ENCODE measurements at places on chromosomes 12 and 14.

DNA sequence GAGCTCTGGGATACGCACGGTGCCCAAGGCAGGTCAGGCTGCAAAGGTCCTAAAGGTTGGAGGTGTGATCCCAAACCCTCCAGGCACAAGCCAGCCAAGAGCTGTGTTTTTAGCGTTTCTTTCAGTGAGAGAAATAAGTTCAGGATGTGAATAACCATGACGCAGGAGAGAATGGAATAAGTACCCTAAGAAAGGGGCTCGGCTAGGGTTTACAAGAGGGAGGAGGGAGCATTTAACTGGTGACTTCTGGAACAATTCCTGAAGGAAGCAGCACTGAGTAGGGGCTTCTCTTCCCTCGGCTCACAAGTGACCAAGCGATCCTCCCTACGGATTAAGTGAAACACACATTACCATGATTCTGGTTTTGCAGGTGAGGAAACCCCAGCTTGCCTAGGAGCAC lies 29.4 kb downstream of the SSH1 start:
- H3K4me3 ChIP-seq, result no peak overlapping the region
- H3K27ac ChIP-seq, result peak overlapping the region; percentile 92
- DNase-seq, result no peak
- no peaks in the 10 kb centered on the region for H3K27me3 ChIP-seq

DNA sequence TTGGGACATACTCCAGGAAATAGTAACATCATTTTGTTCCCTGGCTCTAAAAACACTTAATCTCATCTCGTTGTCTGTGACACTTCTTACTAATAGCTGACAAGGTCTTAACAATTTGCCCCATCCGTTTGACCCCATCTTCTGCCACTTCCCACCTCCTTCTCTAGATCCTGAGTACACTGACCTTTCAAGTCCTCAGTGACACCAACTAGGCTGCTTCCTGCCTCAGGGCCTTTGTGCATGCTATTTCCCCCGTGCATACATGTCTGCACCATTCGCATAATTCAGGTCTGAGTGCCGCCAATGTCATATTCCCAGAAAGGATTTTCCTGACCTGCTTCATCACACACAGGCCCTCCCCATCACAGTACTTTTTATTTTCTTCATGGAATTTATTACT lies 70.6 kb upstream of the CCND2 start:
- no peak for DNase-seq
- peaks cover 6% of the 10 kb centered on the region for H3K27me3 ChIP-seq
- H3K4me3 ChIP-seq, result no peak overlapping the region

- H3K4me1 ChIP-seq, result peaks cover 25% of the 10 kb centered on the region
- DNase-seq, result no peak
- no peaks in the 10 kb centered on the region for H3K36me3 ChIP-seq
- H3K4me3 ChIP-seq, result no peak overlapping the region
- H3K27me3 ChIP-seq, result no peaks in the 10 kb centered on the region
These were observed 74.3 kb downstream of the ANO6 start for GRCh38 chr12:45290216-45290605.

DNA sequence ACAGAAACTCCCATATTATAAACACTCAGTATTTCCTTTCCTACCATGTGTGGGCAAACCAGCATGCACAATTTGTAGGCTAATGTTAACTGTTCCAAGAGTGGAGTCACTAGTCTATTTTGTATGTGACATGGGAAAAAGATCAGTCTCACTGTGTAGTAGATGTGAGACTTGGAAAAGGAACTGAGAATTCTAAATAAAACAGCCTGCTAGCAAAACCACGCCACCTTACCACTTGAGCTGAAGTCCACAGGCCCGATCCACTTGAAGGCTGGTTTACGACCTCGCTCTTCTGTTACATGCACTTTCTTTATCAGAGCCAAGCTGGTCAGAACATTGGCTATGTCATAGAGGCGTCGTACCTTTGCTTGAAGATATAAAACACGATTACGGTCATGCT lies 22.5 kb downstream of the E2F7 start:
- H3K4me3 ChIP-seq, result no peak overlapping the region
- H3K27ac ChIP-seq, result no peak overlapping the region
- no peaks in the 10 kb centered on the region for H3K4me1 ChIP-seq

DNA sequence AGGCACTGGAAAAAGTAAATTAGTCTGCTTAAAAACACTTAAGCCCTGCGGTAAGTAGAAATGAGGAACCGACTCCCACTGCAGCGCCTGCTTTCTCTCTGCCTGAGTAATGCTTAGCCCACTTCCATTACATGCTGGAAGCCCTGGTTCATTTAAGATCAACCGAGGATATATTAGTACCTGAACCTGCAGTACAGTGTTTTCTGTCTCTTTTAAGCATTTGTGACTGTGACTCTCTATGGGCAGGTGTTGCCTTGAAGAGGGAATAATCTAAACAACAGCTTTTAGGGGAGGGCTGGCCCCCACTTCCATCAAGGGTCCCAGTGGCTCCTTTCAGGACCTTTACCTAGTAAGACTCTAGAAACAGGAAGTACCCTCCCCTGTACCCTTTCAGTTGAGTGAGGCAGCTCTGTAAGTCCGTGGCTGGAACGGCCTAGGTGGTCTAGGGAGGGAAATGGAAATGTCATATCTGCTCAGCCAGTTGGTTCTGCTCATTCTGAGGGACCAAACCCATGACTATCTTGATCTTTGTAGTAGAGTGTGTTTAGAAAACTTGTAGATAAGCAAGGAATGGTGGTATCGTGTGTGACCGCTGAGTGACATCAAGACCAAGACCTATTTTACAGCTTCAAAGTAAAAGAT lies 56.2 kb downstream of the FNTB start:
- H3K27me3 ChIP-seq, result no peaks in the 10 kb centered on the region
- no peak overlapping the region for H3K4me3 ChIP-seq
- peaks cover 5% of the 10 kb centered on the region for H3K36me3 ChIP-seq

DNA sequence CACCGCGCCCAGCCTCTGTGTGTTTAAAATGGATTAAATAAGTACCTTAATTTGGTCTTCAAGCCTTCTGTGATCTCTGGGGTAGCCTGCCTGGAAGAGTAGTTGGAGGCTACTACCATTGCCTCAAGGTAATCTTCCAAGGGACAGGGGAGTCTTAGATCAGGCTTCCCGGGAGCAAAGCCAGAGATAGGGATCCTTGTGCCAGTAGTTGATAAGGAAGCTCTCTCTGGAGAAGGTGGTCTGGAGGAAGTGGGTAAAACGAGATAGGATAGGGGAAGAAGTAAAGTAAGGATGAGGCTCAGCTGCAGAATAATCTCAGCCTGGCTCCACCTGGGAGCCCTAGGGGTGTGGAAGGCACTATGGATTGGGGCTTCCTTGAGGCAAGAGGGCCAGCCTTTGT lies 38.5 kb downstream of the FOS start:
- H3K27me3 ChIP-seq, result no peaks in the 10 kb centered on the region
- no peak for DNase-seq
- no peak overlapping the region for H3K27ac ChIP-seq
- H3K36me3 ChIP-seq, result no peaks in the 10 kb centered on the region
- H3K4me3 ChIP-seq, result no peak overlapping the region

DNA sequence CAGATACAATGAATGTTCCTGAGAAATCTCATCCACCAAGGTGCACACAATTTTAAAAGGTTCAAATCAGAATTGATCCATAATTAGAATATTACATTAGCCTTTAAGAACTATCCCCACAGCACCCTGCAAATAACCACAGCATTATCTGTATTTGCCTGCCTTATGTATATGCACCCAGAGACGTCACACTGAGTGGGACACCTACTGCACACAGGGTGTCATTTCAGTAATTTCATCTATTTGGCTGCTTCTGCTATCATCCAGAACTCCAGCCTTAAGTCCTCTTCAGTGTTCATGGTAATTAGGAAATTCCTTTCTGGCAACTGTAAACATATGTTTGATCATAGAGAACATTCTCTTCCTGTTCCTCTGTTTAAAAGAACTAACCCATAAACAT lies 298.4 kb downstream of the SYT1 start:
- no peak for DNase-seq
- H3K27me3 ChIP-seq, result no peaks in the 10 kb centered on the region
- no peak overlapping the region for H3K4me3 ChIP-seq
- no peak overlapping the region for H3K27ac ChIP-seq

DNA sequence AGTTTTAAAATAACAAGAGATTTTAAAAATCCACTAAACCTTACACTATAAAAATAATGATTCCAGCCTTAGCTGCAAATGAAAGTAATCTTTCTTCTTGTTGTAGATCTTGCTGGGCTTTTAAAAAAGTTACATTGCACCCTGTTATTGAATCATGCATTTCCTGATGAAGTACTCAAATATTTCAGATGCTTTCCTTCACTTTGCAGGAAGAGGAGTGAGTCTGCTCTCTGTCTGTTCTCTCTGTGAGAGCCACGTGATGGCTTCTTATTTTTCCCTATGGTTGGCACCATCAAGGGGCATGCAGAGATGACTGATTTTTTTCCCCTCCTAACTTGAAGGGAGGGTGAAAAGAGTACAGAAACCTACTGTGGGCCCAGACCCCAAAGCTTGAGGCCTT lies 262.7 kb downstream of the ATP23 start:
- no peak overlapping the region for H3K27ac ChIP-seq
- no peaks in the 10 kb centered on the region for H3K27me3 ChIP-seq
- H3K36me3 ChIP-seq, result no peaks in the 10 kb centered on the region
- H3K4me1 ChIP-seq, result no peaks in the 10 kb centered on the region

GRCh38 chr12:72273851-72274351 lies 1.7 kb downstream of the TRHDE start:
- peaks cover 10% of the 10 kb centered on the region for H3K4me1 ChIP-seq
- no peaks in the 10 kb centered on the region for H3K36me3 ChIP-seq
- peak; percentile 59 for DNase-seq
- H3K27ac ChIP-seq, result peak overlapping the region; percentile 65

DNA sequence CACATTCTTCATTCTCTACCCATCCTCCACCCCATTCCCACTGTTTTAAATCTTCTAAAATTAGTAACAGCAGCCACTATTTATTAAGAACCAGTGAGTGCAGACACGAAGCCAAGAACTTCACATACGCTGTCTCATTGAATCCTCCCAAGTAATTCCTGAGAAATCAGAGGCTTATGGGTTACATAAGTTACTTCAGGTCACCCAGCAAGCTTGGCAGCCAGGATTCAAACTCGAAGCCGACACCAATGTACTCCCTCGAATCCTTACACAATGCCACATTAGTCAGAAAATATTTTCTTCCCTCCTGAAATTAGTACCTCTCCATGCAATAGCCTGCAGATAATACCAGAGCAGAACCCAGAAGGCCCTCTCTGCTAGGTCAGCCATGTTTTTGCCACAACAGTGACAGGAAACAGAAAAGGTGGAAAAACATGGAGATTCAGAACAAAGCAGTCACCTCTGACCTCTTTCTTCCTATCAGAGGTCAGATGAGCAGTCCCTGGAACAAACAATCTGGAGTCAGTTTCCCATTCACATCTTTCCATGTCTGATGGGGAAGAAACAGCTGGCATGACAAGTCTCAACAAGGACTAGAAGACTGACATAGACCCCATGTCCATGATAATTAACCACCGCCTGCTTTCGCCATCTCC lies 16.4 kb downstream of the NID2 start:
- DNase-seq, result no peak
- peaks cover 7% of the 10 kb centered on the region for H3K4me1 ChIP-seq
- H3K4me3 ChIP-seq, result no peak overlapping the region

- no peak overlapping the region for H3K27ac ChIP-seq
- H3K4me3 ChIP-seq, result no peak overlapping the region
- H3K4me1 ChIP-seq, result no peaks in the 10 kb centered on the region
These were observed 281.1 kb downstream of the AACS start for GRCh38 chr12:125346362-125346761.

GRCh38 chr14:104091061-104091926 lies 5.8 kb downstream of the ASPG start:
- peaks cover 18% of the 10 kb centered on the region for H3K27me3 ChIP-seq
- no peak overlapping the region for H3K4me3 ChIP-seq
- H3K36me3 ChIP-seq, result no peaks in the 10 kb centered on the region
- no peaks in the 10 kb centered on the region for H3K4me1 ChIP-seq
- no peak for DNase-seq
- H3K27ac ChIP-seq, result no peak overlapping the region

GRCh38 chr12:26987634-26988424 lies 26.4 kb downstream of the TM7SF3 start:
- no peaks in the 10 kb centered on the region for H3K4me1 ChIP-seq
- peaks cover 36% of the 10 kb centered on the region for H3K36me3 ChIP-seq
- H3K27me3 ChIP-seq, result no peaks in the 10 kb centered on the region
- no peak for DNase-seq

GRCh38 chr12:11705010-11705409 lies 55.5 kb downstream of the ETV6 start:
- H3K4me3 ChIP-seq, result no peak overlapping the region
- DNase-seq, result no peak
- H3K27me3 ChIP-seq, result no peaks in the 10 kb centered on the region
- H3K36me3 ChIP-seq, result no peaks in the 10 kb centered on the region
- H3K27ac ChIP-seq, result peak overlapping the region; percentile 15
- H3K4me1 ChIP-seq, result peaks cover 39% of the 10 kb centered on the region

DNA sequence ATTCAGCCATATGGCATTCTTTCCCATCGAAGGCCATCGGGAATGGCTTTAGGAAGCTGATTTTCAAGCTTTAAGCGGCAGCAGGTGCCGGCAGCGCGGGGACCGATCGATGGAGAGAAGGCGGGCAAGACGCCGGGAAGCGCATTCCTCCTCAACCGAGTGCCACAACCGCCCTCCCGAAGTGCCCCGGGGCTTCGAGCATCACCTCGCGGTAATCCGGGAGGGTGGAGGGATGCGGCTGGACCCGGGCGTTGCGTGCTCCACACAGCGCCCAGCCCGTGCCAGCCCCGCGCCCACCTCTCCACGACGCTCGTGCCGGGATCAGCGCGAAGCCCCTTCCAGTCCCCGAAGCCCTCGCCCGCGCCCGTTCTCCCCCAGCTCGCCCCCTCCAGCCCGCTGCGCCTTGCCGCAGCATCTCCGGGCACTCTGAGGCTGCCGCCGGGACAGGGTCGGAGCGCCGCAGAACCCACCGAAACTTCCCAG lies 3.2 kb downstream of the USP44 start:
- DNase-seq, result peak; percentile 21
- peak overlapping the region; percentile 18 for H3K27ac ChIP-seq
- peak overlapping the region; percentile 72 for H3K4me3 ChIP-seq

DNA sequence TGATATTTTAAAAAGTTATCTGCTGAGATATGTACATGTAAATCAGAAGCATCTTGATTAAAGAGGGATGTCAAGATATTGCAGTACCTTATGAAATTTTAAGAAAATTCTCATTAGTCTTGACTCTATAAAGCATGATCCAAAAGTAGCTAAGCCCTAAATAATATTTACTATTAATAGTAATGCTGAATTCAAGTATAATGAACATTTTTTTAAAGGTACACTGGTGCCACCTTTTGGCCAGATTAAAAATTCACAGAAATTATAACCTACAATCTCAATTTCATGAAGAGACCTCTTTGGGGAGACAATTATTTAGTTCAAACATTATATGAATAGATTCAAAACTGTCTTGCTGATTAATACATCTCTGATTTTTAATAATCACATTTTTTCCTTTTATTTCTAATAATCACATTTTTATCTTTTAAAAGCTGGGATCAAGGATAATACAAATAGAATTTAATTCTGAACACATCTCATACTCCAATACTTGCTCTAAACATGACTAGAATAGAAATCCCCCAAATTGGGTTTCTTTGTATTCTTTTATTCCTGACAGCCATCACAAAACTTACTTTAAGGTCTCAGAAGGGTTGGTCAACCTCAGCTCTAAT lies 13.4 kb downstream of the AKAP5 start:
- H3K27ac ChIP-seq, result no peak overlapping the region
- H3K4me1 ChIP-seq, result no peaks in the 10 kb centered on the region
- no peaks in the 10 kb centered on the region for H3K36me3 ChIP-seq
- H3K27me3 ChIP-seq, result no peaks in the 10 kb centered on the region

GRCh38 chr14:90693413-90693812 lies 122.8 kb downstream of the TTC7B start:
- H3K4me3 ChIP-seq, result peak overlapping the region; percentile 31
- peaks cover 74% of the 10 kb centered on the region for H3K4me1 ChIP-seq
- H3K27me3 ChIP-seq, result no peaks in the 10 kb centered on the region
- peak; percentile 59 for DNase-seq
- H3K27ac ChIP-seq, result peak overlapping the region; percentile 97

All from psoas muscle (tissue), 8 donors.